Karpas-422 (cell line): ENCODE measurements at places on chromosomes 4 and X.

- peak; percentile 44 for DNase-seq
These were observed 223.0 kb downstream of the COX18 start for GRCh38 chr4:72846280-72847111.

- no peak for DNase-seq
These were observed 106.3 kb downstream of the TRAPPC11 start for GRCh38 chr4:183765251-183765911.

- DNase-seq = peak; percentile 90
These were observed 98.8 kb upstream of the IQCM start for GRCh38 chr4:149914119-149915115.

DNA sequence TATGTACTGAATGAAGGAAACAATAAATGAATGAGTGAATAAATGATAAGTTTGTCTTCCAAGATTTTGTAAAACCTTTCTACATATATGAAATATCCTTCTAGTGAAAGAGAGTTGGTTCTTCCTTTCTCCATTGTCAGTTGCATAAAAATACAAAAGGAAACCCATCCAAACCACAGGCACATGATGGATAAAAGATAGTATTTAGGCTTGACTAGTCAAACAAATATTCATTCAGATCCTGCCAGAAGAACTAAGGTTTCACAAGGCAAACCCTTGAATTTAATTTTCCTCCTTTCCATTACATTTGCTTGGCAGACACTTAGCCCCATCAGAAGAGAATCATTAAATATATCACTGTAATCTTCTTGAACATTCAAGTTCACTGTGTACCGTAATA is 208.4 kb downstream of the COL25A1 start:
- no peak for DNase-seq

DNA sequence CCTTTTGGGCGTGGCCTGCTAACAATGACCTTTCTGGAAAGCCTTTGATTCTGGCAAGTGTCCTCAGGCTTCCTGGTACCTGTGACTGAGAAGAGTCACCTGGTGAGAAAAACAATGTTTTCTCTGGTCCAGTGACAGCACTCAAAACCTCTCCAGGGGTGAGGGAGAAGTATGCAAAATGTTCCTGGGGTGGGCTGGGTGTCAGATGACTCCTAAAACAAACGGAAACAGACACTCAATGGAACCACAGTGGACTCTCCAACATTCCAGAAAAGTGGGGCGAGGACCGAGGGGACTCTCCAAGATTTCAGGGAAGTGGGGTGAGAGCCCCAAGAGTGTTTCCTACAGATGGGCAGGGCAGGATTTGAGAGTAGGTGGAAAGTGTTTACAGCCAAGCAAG is 69.5 kb downstream of the ANAPC4 start:
- DNase-seq = no peak

DNA sequence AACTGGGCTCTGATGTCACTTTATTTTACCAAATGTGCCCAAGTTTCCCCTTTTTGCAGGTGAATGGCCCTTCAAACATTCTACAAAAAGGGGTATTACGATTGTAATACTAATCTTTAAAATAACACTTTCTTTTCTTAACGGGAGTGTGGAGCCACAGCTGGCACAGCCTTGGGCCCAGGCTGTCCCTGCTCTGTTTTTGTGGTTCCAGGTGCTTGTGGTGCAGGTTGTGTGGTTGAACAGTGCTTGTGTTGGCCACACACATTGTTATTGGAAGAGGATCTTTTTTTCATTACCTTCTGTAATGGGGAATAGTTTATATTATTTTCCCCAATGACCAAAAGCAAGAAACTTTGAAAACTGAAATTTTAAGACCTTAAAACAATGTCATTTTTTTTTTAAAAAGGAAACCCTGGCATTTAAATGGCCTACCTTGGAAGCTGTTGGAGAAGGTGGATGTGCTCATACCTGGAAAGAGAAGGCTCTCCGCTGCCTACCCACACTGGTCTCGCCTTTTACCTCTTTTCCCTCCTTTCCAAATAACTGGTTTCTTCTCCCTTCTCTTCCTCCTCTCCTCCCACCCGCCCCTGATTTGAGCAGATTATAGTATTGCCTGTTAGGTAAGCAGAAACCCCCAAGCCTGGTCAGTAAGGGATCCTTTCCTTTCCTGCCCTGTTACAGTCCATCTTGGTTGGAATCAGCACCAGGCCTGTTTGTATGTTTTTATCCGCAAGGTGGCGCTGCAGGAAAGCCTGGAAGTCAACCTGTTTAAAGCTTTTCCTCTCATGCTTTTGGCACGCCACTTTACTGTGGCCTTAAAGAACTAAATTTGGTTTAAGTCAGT is 28.6 kb downstream of the HADH start:
- DNase-seq = peak; percentile 88

- DNase-seq = no peak
These were observed 10.1 kb upstream of the BMP2K start for GRCh38 chr4:78766026-78766425.

DNA sequence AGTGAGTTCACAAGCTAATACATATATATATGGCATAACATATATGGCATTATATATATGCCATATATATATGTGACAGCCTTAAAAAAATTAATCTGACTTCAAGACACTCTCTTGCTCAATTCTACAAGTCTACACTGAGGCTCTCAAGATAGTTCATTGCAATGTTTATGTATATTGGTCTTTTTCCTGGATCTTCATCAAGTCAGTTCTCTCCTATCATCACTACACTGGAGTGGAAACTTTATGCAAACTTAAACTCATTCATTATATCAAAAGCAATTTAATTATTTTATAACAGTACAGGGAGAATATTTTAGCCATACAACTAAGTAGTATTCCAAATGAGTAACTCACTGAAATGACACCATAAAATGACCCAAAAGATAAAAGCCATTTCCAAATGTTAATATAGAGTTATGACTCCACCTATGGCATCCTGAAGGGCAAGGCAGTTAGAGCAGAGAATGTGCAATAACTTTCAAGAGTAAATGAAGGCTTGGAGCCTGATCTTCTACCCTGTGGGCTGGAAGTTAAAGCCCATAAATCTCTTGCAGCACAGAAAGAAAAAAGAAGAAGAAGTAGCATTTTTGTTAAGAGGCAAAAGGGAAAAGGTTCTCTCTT is 176.3 kb upstream of the SLIT2 start:
- no peak for DNase-seq

GRCh38 chr4:23384741-23385140 is 505.1 kb downstream of the PPARGC1A start:
- DNase-seq = no peak

GRCh38 chr4:828641-829271 is 2.8 kb upstream of the CPLX1 start:
- DNase-seq = no peak
